ENCODE measurements at places on chromosomes 6 and 20.

DNA sequence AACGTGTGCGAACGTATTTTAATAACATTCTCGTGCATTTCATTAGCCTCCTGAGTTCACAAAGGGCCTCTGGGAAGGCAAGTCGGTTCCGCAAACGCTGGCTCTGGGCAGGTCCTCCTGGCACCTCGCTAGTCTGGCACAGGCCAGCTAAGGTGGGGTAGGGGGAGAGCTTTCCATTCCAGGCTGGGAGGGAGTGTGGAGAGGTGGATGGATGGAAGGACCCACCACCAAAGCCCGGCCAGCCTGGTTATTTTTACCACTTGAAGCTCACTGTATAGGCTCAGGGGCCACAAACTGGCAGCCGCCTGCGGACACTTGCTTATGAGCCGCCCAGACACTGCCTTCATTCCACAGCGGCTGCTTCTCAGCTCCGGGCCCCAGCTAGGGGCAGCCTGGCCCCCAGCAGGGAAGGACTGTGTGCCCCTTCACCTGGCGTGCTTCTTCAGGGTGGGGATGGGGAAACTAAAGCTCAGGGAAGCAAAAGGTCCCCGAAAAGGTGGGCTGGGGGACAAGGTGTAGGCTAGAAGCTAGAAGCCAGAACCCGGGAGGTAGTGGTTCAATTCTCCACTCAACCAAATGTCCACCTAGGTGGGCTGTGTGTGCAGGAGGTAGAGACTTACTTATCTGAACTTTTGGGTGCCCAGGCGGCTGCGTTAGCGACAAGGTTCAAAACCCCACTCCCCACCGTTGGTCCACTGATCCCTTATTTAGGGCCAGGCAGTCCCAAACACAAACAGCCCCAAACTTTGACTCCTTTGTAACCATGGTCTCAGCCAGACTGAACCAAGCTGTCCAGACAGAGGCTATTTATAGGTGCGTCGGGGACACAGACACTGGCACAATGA is 1.7 kb downstream of the PMEPA1 start:
- no peak for DNase-seq

- DNase-seq, result no peak
Observed at GRCh38 chr20:41436679-41437078, 70.1 kb upstream of the EMILIN3 start.

DNA sequence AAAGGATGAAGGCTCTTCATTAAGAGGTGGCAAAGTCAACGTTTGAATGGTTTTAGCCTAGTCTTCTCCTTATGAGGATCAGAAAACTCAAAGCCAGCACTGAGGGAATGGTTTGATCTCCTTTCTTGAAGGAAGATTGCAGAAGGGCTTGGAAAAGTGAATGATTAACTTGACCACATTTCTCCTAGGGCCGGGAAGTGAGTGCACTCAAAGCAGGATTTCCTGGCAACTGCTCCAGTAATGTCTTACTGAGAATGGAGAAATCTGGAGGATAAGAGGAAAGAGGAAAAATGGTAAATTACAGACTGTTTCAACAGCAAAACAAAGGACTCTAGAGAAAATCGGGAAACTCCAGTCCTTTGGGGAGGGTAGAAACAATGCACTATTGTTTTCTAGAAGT is 189.0 kb upstream of the FOXA2 start:
- no peak for DNase-seq

DNA sequence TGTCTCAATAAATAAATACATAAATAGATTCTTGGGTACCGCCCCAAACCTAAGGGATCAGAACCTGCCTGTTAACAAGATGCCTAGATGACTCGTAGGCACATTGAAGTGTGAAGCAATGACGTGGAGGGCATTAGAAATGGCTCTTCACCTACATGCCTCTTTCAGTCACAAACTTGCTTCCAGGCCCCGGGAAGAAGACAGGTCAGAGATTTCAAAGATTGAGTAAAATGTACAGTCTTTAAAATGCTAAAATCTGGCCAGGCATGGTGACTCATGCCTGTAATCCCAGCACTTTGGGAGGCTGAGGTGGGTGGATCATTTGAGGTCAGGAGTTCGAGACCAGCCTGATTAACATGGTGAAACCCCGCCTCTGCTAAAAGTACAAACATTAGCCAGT is 480.8 kb upstream of the JARID2 start:
- no peak for DNase-seq

GRCh38 chr6:144211160-144211559 is 60.8 kb downstream of the STX11 start:
- no peak for DNase-seq

DNA sequence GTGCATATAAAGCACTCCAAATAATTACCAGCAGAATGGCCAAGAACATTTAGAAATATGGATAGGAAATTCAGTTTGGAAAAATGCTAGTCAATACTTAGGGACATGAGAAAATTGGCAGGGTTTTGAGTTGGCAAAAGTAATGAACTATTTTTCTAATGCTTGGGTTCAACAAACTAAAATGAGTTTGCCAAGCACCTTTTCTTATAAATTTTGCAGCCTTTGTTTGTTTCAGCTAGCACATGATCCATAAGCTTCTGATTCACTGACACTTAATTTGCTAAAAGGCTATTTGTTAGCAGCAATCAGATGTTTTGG is 324.8 kb downstream of the QKI start:
- no peak for DNase-seq

GRCh38 chr6:43328528-43328927 is 19.9 kb upstream of the CRIP3 start:
- DNase-seq, result no peak

DNA sequence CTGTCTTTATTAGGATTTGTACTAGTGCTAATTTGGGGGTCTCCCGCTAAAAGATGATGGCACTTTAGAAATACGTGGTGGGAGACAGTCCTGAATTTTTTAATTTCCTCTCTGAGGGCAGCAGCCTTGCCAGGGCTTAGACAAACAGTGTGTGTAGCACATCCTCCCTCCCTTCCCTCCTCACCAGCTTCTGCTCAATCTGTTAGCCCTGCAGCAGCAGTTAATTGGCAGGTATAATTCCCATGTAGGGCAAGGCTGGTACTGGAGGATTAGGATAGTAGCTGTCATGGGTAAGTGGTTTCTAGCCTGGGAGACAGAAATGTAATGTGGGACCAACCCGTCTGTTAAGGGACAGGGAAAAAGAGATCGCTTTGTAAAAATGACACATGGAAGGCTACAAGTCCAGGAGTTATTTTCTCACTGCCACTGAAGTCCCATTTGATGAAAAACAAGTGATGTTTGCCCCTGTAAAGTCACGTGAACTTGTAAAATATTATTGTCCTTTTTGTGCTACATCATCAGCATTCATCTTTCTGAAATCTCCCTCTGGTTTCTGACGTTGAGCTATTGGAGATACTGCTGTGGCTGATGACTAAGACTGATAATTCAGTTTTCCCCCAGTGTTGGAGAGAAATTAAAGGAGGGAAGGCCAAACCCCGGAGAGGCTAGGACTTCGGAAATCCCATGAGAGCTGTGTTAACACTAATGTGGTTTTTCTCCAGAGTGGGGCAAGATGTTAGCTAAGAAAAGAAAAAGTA is 40.6 kb downstream of the CTNNBL1 start:
- DNase-seq, result no peak

- no peak for DNase-seq
Observed at GRCh38 chr6:45084257-45084656, 243.9 kb upstream of the RUNX2 start.

- no peak for DNase-seq
Observed at GRCh38 chr6:45724511-45724910, 291.1 kb downstream of the CLIC5 start.

GRCh38 chr6:132341646-132342045 is 59.6 kb downstream of the MOXD1 start:
- no peak for DNase-seq

DNA sequence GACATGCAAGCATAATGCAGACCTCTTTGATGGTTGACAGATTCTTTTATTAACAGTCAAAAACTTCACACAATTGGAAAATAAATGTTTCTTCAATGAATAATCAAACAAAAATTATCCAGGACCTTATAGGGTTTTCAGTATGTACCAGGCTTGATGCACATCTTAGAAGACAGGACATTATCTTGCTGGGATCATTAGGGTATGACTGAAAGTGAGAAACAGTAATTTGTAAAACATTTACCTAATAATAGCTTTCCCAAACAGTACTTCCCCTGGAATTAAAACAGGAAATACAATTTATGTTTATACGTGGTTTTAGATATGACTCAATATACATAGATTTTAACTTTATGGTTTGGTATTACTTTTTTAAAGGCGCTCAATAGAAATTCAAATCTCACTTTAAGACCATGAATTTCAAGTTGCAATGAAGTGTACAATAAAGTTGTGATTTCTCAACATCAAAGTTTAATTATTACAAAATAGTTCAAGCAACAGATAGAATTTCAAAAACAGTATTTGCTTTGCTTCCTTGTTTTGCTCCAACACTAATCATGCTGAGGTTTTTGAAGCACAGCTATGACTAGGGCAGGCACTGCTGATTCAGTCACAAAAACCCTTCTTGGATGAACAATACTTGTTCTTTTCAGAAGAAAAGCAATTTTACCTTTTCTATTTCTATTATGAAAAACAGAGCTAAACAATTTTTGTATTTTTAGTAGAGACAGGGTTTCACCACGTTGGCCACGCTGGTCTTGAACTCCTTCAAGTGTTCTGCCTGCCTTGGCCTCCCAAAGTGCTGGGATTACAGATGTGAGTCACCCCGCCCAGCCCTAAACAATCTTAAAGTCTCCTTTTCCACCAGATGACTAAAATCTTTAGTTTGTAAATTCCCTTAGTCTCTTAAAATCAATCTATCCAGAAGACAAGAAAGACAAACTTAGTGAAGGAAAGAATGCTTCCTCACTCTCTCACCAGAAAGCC is 13.7 kb downstream of the SOD2 start:
- no peak for DNase-seq

DNA sequence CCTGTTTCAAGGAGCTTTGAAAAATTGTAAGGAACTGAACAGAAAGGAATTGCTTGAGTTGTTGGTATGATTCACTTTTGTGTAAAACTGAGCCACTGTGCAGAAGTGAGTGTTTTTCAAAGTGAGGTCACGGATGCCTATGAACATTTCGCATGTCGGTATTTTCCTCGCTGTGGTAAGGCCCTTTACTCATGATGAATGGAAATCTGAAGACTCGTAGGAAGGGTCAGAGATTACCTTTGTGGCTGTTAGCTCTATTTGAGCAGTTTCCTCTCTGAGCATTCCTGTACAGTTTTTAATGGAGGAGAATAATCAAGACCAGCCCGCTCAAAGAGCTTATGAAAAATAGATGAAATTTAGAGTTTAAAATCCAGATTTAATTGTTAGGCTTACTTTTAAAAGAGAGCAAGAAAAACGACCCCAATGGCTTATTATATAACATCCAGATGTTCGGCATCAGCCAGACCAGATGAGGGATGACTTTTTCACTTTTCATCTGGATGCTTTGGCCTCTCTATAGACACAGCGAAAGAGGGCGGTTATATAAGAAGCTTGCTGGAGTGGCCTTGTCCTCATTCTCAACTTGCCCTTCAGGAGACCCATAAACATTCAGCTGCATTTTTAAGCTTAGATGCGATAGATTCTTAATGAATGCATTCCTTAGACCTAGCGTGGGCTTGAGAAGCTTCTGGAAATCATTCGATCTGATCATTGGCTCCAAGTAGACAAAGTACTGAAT is 99.5 kb downstream of the CD83 start:
- DNase-seq, result no peak

- DNase-seq, result peak; percentile 36
Observed at GRCh38 chr20:18019068-18019467, 38.6 kb downstream of the OVOL2 start.

GRCh38 chr6:120805276-120805675 is 529.0 kb downstream of the TBC1D32 start:
- no peak for DNase-seq

DNA sequence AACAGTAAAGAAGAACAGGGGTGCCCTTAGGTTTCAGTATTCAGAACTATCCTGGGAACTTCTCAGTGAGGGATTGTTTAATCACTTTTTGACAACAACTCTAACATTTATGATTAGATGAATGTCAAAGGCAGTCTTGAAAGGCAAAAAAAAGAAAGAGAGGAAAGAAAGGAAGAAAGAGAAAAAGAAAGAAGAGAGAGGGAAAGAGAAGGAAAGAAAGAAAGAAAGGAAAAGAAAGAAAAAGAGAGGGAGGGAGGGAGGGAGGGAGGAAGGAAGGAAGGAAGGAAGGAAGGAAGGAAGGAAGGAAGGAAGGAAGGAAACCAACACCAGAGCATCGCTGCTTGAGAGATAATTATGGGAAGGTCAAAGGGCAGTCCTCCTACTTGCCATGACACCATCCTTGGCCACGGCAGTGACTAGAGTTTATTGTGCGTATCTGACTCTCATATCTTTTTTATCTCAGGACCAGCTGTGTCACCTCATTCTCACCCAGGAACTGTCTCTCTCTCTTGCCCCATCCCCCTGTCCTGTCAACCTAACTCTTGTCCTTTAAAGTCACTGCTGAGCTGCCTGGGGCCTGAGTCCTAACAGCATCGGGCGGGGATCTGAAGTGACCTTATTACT is 96.8 kb upstream of the ATXN1 start:
- no peak for DNase-seq

DNA sequence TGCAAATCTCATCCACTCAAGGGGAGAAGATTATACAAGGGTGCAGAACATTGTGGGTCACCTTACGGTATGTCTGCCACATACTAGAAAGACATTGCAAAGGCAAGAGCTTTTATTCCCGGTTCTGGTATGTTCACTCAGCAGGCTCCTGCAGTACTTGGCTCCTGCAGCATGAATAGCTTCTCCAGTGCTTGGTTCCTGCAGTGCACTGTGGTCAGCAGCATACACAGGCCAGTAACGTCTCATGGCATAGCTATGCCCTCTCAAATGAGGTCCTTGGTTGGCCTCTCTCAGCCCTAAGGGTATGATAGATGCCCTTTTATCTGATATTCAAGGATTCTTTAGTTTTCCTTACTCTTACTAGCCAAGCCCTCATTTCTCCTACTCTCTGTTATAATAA is 12.6 kb downstream of the TCP11 start:
- DNase-seq, result no peak

GRCh38 chr20:9480066-9480465 is 34.3 kb upstream of the LAMP5 start:
- DNase-seq, result no peak

GRCh38 chr6:63649269-63649668 is 13.7 kb downstream of the PHF3 start:
- no peak for DNase-seq

- DNase-seq, result peak; percentile 11
Observed at GRCh38 chr6:100257793-100258395, 206.8 kb downstream of the SIM1 start.

DNA sequence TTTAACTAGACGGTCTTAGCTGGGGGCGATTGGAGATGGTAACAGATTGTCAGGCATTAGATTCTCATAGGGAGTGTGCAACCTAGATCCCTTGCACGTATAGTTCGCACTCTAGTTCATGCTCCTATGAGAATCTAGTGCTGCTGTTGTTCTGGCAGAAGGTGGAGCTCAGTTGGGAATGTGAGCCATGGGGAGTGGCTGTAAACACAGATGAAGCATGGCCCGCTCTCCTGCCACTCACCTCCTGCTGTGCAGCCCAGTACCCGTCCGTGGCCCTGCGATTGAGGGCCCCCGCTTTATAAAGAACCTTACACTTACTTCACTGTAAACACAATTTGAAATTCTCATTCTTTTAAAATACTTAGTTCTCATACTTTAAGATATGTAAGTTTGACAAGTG is 339.4 kb downstream of the CDH26 start:
- no peak for DNase-seq

- DNase-seq, result no peak
Observed at GRCh38 chr6:146885708-146886457, 287.1 kb downstream of the ADGB start.

- no peak for DNase-seq
Observed at GRCh38 chr6:104558746-104559145, 301.0 kb downstream of the HACE1 start.
